ENCODE measurements at places on chromosomes 4 and X.

GRCh38 chr4:144701683-144702233 is 55.8 kb downstream of the HHIP start:
- DNase-seq: no peak

GRCh38 chr4:163484906-163485305 is 9.6 kb upstream of the TMA16 start:
- DNase-seq: peak; percentile 47

- no peak for DNase-seq
Observed at GRCh38 chr4:175351473-175351872, 433.3 kb downstream of the ADAM29 start.

DNA sequence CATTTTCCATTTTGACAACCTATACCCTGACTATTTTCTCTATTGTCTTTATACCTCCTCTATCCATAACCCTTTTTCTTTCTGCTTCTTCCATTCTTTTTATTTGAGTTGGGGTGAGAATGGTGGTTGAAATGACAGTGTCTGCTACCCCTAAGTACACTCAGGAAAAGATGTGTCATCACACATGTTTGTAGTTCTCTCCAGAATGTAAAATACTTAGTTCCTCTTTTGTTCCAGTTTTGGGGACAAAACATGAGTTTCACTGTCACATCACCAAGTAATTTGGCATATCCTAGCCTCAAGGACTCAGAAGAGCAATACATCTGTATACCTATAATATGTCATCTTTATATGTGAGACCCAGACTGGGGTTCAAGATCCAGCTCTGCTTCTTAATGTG is 90.3 kb downstream of the COMMD8 start:
- no peak for DNase-seq

DNA sequence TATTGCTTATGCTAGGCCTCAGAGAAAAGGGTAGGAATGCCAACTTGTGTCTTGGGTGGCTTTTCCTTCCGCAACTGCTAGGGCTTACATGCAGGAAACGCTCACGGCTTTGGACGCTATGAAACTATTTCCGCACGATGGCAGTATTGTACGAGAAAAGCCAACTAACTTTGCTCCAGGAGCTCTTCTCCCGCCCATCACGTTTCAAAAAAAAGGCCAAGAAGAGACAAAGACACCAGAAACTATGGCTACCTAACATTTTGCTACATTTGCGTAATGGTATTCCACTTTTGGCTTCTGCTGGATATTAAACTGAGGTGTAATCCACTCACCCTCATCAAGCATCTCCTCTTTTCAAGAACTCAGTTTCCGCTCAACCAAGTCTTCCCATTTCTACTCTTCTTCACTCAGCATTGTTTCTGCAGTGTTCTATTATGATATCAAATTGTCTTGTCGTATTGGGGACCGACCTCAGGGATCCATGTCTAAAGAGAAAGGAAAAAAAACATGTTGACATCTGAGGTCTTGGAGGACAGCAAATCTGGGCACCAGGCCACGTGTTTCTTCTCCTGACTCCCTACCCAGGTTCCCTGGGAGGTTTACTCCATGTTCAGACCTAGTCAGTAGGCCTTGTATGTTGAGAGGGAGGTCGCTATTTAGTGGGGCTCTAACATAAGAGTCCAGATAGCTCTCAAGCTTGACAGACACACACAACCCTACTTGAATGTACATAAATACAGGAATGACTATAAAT is 239.4 kb upstream of the STK26 start:
- no peak for DNase-seq
